ENCODE measurements at places on chromosomes 5 and 9. TPM values are rescaled to one million over a fixed set of nuclear protein-coding genes. Genes with fewer than 3 reads are reported as not detected.

IRF1 gene
- 39.7 TPM for total RNA-seq

PTGDS gene
- total RNA-seq, result 0.59 TPM

SYNPO gene
- 28.6 TPM for total RNA-seq

SH3GL2 gene
- total RNA-seq, result 0.17 TPM

DNM1 gene
- total RNA-seq, result 86.0 TPM

LCN15 gene
- not detected for total RNA-seq

FAT2 gene
- not detected for total RNA-seq

RAPGEF6 gene
- total RNA-seq, result 8.2 TPM

FOXD1 gene
- total RNA-seq, result 13.0 TPM

PRUNE2 gene
- 0.14 TPM for total RNA-seq

SLC1A1 gene
- 1.7 TPM for total RNA-seq

SPATA6L gene
- total RNA-seq, result 2.4 TPM

MARCHF3 gene
- 0.96 TPM for total RNA-seq

Data from A549 treated with RU486 at 1 μM for 4 hours (cell line).